Liver (tissue), 10 donors: ENCODE measurements at places on chromosomes 13 and 19.

- DNase-seq = no peak
- H3K27ac ChIP-seq = no peak overlapping the region
- H3K4me1 ChIP-seq = peaks cover 4% of the 10 kb centered on the region
- H3K27me3 ChIP-seq = peaks cover 2% of the 10 kb centered on the region
Measured at GRCh38 chr13:45932676-45933075, 81.1 kb upstream of the SIAH3 start.

DNA sequence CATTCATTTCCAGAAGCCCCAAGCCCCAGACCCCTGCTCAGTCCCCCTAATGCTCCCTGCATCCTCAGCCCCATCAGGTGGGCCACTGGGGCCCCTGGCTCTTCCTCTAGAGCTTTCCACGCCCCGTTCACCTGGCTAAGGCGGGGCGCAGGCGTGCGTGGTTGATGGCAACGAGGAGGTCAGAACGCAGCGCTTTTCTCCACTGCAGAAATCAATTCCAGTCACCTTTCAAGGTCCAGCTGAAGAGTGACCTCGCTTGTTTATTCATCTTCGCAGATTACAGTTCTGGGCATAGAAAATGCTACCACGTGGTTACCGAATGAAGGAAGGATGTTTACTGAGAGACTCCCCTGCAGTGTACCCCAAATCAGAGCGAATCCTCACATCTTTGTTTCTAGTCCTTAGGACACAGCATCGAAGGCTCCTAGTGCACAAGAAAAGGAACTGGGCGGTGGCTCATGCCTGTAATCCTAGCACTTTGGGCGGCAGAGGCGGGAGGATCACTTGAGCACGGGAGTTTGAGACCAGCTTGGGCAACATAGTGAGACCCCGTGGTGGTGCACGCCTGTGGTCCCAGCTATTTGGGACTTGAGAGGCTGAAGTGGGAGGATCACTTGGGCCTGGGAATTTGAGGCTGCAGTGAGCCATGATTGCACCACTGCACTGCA lies 828 bp upstream of the PBX4 start:
- no peak overlapping the region for H3K27ac ChIP-seq
- no peaks in the 10 kb centered on the region for H3K4me1 ChIP-seq
- no peaks in the 10 kb centered on the region for H3K36me3 ChIP-seq
- no peak for DNase-seq
- no peaks in the 10 kb centered on the region for H3K27me3 ChIP-seq
- no peak overlapping the region for H3K4me3 ChIP-seq

DNA sequence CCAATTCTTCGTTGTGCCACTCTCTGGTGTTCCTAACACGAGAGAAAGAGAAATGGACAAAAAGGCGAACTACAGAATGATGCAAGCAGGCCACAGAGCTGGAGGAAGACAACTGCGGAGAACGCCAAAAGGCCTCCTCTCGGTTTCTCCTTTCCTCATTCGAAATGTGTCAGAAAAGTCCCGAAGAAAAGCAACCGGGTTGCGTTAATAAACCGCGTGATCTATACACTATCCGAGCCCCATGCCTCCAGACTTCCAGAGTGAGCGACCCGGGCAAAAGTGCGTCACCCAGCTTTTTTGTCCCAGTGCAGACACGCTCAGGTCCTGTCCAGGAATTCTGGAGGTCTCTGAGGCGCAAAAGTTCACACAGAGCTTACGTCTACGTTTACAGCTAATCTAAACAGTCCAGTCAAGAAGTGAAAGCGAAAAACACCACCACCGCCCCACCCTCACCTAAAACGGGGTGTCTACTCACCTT lies 413 bp downstream of the N4BP2L2 start:
- H3K4me3 ChIP-seq = peak overlapping the region; percentile 98
- peaks cover 2% of the 10 kb centered on the region for H3K36me3 ChIP-seq
- no peak for DNase-seq
- peaks cover 9% of the 10 kb centered on the region for H3K4me1 ChIP-seq
- H3K27ac ChIP-seq = peak overlapping the region; percentile 99

DNA sequence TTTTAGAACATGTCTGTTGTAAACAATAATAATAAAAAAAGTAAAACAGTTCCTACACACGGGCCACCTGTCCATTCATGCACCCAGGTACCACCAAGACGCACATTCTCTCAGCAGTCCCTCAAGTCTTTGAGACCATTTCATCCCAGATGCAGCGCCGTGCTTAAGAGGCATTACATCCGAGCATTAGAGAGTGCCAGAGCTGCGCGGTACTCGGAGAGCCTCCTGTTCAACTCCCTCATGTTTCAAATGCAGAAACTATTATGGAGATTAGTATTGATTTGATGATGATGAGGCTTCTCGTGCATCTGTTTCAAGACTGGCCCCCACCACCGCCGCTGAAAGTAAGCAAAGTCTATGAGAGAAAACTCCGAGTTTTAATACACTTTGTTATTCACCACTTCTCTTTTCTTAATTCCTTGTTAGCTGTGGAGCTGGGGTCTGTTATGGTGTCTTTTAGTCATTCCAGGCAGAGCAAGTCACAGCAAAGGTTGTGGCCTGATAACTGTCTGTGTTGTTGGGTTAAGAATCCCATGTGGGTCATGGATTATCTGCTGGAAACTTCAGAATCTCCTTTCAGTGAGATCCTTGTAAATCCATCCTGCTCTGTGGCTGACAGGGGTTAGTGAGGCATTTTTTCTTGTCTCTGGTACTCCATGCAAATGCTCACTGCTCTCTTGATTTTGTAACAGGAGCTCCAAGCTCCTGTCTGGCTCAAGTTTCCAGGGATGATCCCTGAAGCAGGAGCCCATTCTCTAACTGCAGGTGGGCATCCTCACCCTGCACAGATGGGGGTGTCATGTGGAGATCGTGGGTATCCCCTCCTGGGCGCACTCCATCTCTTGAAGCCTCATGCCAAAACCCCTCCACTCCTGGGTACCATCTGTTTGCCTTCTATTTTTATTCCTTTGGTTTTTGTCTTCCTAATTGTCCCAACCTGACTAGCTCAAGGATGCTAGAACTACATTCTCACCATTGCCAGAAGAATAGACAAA lies 74.9 kb upstream of the MTIF3 start:
- DNase-seq = no peak
- H3K4me3 ChIP-seq = no peak overlapping the region
- H3K27ac ChIP-seq = no peak overlapping the region
- no peaks in the 10 kb centered on the region for H3K4me1 ChIP-seq
- no peaks in the 10 kb centered on the region for H3K27me3 ChIP-seq
- no peaks in the 10 kb centered on the region for H3K36me3 ChIP-seq

DNA sequence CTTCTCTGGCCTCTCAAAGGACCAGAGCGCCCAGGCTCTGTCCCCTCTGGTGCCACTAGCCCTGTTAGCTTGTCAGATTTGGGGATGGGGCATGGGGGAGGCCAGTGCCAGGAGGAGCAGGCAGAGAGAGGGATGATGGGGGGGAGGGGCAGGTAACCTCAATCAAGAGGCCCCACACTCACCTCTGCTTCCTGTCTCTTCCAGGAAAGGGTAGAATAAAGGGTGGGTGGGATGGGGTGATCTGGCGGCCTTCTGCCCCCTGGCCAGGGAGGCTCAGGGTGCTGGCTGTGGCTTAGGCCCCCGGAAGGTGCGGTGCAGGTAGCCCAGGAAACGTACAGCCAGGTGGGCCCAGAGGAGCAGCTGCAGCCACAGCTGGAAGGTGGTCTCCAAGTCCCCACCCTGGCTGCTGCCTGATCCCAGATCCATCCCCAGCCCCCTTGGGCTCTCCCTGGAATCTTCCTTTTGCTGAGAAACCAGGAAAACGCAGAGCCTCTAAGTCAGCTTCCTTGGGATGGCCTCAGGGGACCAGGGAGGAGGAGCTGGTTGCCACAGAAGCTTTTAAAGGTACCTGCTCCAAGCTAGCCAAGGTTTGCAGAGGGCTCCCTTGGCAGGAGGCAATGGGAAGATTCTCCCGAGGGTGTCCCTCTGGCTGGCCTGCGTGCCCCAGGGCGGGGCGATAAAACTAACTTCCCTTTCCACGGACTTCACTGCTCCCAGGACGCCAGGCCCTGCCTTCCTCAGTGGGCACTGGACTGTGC lies 5.3 kb downstream of the PRKACA start:
- H3K4me3 ChIP-seq = no peak overlapping the region
- H3K36me3 ChIP-seq = no peaks in the 10 kb centered on the region
- DNase-seq = no peak
- H3K4me1 ChIP-seq = peaks cover 53% of the 10 kb centered on the region

DNA sequence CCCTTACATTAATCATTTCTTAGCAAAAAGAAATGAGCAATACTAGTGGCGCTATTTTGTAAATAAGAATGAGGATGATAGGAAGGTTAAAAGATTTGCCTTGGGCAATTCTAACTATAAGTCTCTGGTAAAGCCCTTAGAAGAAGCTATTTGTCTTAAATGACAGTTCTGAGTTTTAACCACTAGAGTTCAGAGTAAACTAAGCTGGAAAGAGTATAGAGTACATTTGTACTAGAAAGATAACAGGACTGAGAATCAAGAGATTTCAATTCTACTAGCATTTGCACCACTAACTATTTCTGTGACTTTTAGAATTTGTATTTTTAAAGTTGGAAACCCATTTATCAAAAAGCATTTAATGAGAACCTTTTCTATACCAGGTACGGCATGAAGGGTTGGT lies 750.3 kb downstream of the OLFM4 start:
- DNase-seq = no peak
- H3K4me3 ChIP-seq = no peak overlapping the region
- H3K27me3 ChIP-seq = peaks cover 2% of the 10 kb centered on the region
- H3K27ac ChIP-seq = no peak overlapping the region
- no peaks in the 10 kb centered on the region for H3K4me1 ChIP-seq

DNA sequence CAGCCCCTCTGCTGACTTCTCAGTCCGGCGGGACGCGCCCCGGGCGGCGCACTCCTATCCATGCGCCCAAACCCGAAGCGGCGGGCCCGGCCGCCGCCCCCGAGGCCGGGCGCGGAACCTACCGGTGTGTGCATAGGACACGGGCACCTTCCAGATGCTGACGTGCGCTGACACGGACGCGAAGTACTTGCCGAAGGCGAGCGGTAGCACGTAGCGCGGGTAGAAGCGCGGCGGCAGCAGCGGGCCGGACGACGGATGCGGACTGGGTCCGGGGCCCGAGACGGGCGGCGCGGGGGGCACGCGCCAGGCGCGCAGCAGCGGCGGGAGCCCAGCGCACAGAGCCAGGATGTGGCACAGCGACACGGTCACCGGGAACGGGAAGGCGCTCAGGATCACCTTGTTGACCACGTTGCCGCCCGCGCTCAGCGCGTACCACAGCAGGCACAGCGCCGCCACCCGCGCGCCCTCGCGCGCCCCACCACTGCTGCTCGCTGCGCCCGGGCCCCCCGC lies 338 bp downstream of the SLC35E1 start:
- H3K27ac ChIP-seq = peak overlapping the region; percentile 28
- no peak for DNase-seq
- H3K27me3 ChIP-seq = no peaks in the 10 kb centered on the region

GRCh38 chr19:38644719-38645118 lies 2.7 kb upstream of the ACTN4 start:
- no peaks in the 10 kb centered on the region for H3K27me3 ChIP-seq
- H3K4me1 ChIP-seq = peaks cover 3% of the 10 kb centered on the region
- DNase-seq = no peak
- no peak overlapping the region for H3K27ac ChIP-seq
